ENCODE measurements at places on chromosomes 5 and 9.

DNA sequence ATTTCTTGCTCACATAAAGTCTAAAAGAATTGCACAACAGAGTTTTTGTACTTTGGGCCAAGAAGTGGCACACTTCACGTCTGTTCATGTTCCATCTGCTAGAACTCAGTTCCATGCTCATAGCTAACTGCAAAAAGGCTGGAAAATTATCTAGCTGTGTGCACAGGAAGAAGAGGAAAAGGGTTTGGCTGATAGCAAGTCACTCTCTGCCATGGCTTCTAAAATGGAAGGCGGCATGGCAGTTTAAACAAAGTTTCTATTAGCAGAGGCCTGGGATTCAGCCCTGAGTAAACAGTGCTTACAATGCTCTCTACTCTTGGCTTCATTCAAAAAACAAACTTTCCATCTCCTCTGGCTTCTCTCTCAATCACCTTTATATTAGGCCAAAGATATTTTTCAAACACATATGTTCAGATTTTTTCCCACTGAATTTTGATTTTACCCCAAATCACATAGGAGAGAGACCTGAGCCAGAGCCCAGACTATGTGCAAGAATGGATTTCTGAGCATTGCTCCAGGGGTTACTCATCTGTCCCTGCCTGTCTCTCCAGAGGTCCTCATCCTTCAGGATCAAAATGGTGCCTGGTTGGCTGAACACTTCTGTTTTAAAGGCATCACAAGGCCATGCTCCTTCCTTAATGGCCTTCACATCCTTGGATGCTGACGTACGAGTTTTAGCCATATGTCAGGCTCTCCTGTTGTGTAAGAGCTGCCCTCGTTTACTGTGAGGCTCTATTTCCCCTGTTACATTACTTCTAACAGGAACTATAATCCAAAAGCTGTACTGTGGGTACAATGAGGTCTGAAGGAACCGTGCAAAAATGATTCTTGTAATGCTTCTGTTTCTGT is 226.6 kb downstream of the SAXO1 start:
- no peak for DNase-seq

DNA sequence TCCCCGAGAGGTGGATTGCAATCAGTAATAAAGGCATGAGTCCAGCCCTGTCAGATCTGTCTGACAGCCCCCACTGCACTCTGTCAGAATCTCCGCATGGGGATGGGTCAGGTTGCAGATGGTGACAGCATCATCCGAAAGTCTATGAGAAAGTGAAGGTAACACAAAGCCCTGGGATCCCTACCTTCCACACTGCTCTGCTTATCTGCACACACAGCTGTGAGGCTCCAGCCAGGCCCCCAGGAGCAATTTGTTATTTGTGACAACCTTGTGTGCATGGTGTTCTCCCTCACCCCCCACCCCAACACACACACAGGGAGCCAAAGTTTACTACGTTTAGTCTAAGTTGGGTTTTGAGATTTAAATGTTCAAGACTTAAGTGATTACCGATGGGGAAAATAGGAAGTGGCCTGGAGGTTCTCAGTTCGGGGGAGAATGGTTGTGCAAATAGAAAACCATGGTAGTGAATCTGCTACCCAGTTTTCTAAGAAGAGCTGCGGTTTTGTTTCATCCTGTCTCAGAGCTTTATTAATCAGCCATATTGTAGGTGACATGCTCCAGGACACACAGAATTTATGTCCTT is 92.7 kb downstream of the SV2C start:
- DNase-seq = no peak

DNA sequence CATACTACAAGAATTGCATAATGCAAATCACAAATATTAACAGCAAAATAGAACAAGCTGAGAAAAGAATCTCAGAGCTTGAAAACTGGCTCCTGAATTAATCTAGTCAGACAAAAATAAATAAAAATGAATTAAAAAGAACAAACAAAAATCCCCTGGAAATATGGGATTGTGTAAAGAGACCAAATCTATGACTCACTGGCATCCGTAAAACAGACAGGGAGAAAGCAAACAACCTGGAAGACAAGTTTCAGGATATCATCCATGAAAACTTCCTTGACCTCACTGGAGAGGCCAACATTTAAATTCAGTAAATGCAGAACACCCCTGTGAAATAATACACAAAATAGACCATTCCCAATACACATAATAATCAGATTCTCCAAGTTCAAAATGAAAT is 229.3 kb upstream of the CTNND2 start:
- DNase-seq = no peak

DNA sequence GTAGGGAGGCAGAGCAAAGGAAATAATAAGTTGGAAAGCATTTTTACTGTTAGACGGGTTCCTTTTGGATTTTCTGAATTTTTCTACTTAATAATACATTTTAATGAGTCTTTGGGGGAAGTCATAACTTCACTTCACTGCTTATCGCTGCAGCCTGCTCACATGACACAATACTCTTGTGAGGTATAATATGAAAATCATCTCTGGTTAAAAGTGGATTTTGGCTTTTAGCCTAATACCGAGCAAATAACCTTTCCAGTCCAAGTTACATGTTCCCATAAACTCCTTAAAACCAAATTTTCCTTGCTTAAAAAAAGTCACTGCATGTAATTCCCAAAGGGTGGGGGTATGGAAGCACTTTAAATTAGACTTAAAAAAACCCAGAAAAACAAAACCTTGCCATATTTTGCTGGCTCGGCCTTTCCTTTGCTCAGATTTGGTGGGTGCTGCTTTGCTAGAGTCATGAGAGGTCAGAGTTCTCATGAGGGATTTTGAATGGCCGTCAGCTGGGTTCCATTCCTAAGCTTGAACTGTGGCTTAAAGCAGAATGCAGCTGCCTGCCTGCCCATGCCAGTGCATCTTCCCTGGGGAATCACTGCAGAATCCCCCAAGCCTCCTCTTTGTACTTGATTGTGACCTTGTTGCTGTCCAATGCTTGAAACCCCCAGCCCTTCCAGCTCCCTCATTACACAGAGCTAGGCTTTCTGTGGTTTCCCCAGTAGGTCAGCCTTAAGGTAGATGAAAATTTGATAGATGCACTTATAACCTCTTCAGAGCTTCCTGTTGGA is 331.8 kb downstream of the KDM4C start:
- DNase-seq = no peak

GRCh38 chr9:4743131-4743875 is 2.3 kb upstream of the AK3 start:
- no peak for DNase-seq

GRCh38 chr5:37370550-37370863 is 399 bp downstream of the NUP155 start:
- DNase-seq = no peak

DNA sequence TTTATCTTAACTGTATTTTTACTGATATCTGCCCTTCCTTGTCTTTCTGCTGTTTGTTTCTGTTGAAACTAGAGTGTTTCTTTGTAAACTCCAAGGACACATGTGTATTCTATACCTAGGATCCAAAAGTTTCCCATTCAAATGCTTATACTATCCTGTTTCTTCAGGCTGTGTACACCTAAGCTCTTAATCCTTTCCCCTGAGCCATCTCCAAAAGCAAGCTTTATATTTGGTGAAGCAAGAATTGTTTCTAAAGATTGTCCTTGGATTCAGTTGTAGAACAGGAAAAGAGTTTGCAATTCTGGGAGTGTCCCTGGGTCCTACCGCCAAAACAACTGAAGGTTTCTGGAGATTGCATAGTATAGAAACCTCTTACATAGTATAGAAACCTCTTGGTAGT is 65.9 kb downstream of the CWC27 start:
- no peak for DNase-seq

- no peak for DNase-seq
Observed at GRCh38 chr5:90056911-90057705, 352.4 kb downstream of the CETN3 start.

- DNase-seq = peak; percentile 94
Observed at GRCh38 chr9:99752417-99753109, 69.1 kb upstream of the NR4A3 start.

GRCh38 chr5:179393078-179393477 is 47.8 kb upstream of the ADAMTS2 start:
- DNase-seq = peak; percentile 97

- peak; percentile 93 for DNase-seq
Observed at GRCh38 chr9:128987805-128988204, 40.3 kb downstream of the NUP188 start.

DNA sequence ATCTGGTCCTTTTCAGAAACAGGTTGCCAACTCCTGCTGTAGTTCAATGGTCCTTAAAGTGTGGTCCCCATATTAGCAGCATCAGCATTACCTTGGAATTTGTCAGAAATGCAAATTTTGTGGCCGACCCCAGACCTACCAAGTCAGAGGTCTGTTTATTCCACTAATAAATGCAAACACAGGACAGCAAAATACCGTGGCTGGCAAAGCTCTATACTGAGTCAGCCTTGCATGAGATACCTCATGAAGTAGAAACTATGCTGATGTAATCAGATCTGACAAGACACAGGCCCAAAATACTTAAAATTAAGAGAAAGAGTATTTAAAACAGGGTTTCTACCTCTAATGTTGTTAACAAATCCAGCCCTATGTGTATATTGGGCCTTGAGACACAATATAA is 3.0 kb downstream of the GOLM1 start:
- peak; percentile 33 for DNase-seq

- DNase-seq = peak; percentile 51
Observed at GRCh38 chr5:171874234-171874633, 88.6 kb downstream of the SMIM23 start.

GRCh38 chr5:142512043-142513042 is 173.5 kb downstream of the FGF1 start:
- DNase-seq = peak; percentile 83

GRCh38 chr9:60545878-60546385 is 368.3 kb upstream of the SPATA31A5 start:
- DNase-seq = no peak

DNA sequence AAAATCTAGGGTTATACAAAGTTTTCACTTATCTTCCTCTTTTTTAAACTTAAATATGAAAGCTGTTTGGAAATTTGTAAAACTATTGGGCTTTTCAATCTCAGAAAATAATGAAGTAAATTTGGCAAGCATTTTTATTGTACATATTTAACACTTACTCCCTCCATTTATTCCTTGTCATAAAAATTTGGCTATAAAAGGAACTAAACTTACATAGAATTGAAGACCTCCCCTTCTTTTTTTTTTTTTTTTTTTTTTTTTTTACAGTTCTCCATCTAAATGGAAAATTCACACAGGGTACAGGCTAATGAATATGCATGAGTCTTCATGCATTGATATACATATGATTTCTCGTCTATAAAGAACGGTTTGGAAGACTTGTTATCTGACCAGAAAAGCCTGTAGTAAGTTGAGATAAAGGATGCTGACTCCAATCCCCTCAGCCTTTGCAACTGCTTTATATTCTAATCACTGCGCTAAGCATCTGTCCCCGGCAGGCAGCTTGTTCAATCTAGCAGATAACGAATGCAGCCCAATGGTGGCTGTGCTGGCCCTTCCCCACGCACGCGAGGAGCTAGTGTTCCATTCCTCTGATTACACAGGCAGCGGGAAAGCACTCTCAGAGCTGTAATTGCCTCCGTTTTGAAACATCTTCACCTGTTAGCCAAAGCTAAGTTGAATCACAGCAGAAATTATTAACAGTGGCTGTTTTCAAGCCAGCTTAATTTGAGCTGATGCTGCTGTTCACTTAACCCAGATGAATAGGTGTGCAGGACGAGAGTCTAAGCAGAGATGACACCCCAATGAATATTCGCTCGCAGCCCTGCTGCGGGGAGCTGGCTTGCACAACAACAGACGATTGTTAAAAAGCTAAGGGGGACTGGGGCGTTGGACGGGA is 453.8 kb upstream of the ZNF608 start:
- DNase-seq = peak; percentile 5

GRCh38 chr5:6554812-6555211 is 78.0 kb downstream of the NSUN2 start:
- peak; percentile 9 for DNase-seq

DNA sequence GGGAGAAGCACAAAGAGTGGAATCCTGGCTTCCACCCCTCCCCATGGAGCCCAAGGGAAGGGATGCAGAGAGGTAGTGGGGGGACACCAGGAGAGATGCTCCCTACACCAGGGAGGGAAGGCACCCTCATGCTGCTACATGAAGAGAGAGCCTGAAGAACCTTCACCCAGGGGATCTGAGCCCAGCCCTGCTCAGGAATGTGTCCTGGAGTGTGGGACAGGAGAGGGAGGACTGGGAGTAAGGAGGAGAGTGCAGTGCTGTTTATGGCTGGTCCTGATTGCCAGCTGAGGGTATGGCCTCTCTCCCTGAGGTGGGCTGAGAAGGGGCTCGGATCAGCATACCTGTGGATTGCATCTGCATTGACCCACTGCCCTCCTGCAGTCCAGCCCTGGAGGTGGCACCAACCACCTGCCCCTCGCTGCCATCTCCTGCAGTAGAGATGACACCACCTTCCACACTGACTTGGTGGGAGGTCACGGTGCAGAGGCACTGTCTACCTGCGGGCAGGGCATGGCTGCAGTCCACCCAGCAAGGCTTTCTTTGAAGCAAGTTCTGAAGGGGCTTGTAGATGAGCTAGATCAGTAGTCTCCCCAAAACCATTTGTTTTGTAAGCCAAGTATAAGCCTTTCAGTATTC is 114.9 kb upstream of the SLC25A48 start:
- DNase-seq = no peak

DNA sequence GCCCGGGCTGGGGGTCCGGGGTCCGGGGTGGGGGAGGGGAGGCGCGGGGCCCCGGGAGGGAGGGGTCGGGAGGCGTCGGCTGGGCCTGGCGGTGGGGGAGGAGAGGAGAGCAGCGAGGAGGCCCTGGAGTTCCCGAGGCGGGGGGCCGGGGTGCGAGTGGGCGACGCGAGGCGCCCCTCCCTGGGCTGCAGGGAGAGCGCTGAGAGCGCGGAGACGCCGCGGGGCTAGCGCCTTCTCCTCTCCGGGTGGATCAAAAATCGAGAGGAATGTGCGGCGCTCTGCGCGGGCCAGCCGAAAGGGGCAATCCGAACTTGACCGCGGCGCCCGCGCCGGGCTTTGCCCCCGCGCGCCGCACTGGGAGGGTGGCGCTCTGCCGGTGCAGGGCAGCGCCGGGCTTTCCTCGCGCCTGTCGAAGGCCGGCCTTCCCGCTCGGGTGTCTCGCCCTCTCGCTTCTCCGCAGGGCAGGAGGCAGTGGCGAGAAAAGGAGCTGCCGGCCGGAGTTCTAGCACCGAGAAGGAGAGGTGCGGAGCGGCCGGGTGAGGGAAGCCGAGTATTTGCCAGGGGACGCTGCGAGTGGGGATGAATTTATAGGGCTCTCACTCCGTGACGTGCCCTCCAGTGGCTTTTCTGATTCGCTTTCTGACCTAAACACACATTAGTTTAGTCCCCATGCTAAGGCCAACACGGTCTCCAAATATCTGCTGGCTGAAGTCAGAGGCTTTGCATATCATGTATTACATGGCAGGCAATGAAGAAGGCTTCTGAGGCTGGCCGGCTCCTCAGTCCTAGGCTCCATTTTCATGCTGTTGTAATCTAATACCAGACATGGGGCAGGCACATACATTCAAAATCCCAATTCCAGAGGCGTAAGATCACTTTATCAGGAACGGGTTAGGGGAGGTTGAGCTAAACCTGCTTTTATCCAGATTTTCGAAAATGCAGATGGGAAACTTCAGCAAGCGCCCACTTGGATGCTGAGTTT is 503 bp upstream of the GDNF start:
- peak; percentile 34 for DNase-seq

GRCh38 chr9:112890106-112891081 is at the start of gene SLC46A2:
Gene SLC46A2 (minus strand): TSS chr9:112890876. CDS start chr9:112890681, 195 bp downstream.
- DNase-seq = no peak

- no peak for DNase-seq
Observed at GRCh38 chr9:38326122-38326521, 66.4 kb upstream of the ALDH1B1 start.

Measured in HCEC 1CT (cell line).